ENCODE measurements at places on chromosomes 1 and 21.

DNA sequence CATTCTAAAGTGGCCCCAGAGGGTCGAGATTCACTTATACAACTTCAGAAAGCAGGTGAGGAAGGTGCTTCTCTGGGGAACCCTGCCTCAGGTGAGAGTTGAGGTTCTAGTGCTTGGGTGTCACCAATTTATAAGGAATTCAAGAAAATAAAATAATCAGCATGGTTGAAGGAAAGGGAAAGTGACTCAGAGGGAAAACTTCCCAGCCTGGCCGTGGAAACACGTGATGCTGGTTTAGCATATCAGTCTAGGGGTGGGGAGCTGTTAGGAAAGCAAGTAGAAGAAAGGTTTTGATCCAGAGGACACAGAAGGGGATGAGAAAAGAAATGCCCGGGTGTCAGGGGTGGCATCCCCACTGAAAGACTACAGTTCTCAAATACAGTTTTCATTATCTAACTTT, 37.7 kb upstream of the TMEM125 start:
- no peak for DNase-seq

- no peak for DNase-seq
Measured at GRCh38 chr1:68121536-68121935, 71.1 kb upstream of the DIRAS3 start.

- no peak for DNase-seq
Measured at GRCh38 chr1:20493309-20493708, 7.3 kb upstream of the CAMK2N1 start.

GRCh38 chr1:46547481-46548383, 3.7 kb downstream of the KNCN start:
- no peak for DNase-seq

DNA sequence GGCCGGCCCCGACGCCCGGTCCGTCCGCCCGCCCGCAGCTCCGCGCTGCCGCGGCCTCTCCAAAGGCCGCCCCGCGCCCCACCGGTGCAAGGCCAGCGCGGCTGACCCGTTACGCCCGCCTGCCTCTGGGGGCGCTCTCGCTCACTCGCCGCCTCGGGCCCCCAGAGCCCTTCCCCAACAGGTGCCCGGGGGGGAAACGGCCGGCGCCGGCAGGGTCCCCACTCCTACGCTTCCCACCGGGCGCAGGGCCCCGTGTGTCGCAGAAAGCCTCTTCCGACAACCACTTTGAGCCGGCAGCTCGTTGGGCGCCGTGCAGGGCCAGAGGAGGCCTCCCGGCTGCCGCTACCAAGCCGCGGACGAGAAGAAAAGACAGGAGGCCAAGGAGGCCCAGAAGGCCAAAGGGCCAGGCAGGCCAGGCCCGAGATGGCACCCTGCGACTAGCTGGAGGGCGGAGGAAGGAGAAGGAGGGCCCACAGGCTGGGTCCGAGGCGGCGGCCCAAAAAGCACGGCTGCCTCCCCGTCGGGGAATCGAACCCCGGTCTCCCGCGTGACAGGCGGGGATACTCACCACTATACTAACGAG, 64.9 kb upstream of the FCGR2A start:
- DNase-seq = peak; percentile 18

- DNase-seq = peak; percentile 96
Measured at GRCh38 chr1:110407260-110408210, at the start of gene LAMTOR5. LAMTOR5 (minus strand) TSS chr1:110407694; CDS start chr1:110407620, 74 bp downstream.

Data from CD4-positive, CD25-positive, alpha-beta regulatory T cell (primary cell).